CD4-positive, alpha-beta T cell treated with Interleukin-17A for 1 hour (primary cell): ENCODE measurements at places on chromosomes 5 and 9.

GRCh38 chr9:129584136-129584535 is 36.8 kb downstream of the C9orf50 start:
- peak; percentile 83 for DNase-seq

- DNase-seq = no peak
These were observed 76.1 kb upstream of the ASS1 start for GRCh38 chr9:130368631-130369103.

DNA sequence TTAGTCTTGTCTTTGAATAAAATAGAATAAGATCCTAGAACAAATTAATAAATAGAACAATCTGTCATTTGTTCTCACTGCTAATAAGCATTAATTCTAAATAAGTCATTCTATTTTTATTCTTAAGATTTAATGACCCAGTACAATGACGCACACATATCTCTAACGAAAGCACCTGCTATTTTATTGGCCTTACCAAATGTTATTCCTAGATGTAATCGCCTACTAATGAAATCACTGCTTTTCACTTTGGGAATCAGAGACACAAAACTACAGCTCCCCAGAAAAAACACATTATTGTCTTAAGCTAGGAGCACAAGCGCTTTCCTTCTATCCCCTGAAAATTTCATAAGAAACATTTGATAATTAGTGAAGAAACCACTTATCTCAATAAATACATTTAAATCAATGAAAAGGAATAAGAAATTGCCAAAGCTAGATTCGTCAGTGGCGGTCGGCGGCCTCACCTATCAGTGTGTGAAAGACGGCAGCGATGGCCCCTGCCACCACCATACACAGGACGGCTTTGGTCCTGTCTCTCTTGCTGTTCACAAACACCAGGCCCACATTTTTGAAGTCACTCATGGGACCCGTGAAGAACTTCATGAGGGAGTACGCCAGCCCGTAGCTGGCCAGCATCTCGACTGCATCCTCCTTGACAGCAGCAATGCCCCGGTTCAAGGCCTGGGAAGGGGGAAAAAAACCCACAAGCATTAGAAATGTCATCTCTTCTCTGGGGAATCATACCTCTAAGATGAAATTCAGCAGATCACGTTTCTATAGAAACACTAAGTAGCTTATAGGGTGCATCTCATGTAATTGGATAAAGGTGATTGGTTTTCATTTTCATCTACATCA is 102.8 kb downstream of the ANKH start:
- DNase-seq = no peak

- no peak for DNase-seq
These were observed 776 bp upstream of the RANBP17 start for GRCh38 chr5:170860818-170861666.

GRCh38 chr5:96227957-96228356 is 205.1 kb downstream of the PCSK1 start:
- no peak for DNase-seq

DNA sequence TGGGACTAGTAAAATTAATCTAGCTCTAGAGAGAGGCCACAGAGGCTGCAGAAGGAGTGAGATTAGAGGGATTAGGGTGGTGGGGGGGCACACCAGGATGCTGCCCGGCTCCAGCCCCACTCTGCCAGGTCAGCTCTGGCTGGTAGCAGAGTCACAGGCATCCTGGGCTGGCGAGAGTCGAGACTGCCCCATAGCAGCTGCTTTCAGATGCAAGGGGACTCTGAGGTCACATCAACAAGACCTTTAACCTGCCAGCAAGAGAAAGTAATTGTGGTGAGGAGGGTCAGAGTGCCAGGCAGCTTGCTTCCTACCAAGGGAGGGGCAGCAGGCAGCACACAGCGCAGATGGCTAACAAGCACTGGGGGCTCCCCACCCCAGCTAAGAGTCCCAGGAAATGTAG is 7.5 kb downstream of the EPB41L4B start:
- DNase-seq = no peak

- no peak for DNase-seq
These were observed 109.8 kb upstream of the IFNK start for GRCh38 chr9:27414220-27414761.

DNA sequence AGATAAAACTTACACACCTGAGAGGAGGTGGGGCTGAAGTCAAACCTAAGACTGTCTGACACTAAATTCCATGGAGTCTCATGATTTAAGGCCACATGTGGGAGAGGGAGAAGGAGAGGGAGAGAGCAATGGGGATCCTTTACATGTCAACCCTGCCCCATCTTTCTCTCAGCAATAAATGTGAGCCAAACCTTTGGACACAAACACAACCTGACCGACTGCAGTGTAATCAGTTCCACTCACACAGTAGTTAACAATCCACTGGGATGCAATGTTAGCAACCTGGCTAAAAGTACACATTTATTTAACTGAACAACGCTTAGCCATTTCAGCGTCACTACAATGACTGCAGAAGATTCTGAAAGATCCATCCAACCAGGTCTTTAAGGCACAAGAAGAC is 273.0 kb downstream of the GLIS3 start:
- DNase-seq = no peak

GRCh38 chr5:10520706-10521105 is 43.2 kb upstream of the ANKRD33B start:
- DNase-seq = no peak

DNA sequence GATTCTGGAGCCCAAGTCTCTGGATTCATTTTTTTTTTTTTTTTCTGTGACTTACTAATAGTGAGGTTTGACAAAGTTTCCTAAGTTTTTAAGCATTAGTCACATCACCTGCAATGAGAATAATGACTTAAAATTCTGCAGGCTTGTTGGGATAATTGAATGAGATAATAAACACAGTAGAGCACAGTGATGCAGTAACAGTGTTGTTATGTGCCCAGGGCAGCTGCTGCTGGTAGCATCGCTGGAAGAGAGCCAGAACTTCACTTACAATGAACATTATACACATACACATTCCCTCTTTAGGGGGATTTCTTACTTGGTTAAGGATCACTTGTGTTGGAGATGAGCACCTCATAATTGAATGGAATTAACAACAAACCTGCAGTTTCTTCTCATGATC is 78.9 kb downstream of the ALDH7A1 start:
- DNase-seq = no peak

DNA sequence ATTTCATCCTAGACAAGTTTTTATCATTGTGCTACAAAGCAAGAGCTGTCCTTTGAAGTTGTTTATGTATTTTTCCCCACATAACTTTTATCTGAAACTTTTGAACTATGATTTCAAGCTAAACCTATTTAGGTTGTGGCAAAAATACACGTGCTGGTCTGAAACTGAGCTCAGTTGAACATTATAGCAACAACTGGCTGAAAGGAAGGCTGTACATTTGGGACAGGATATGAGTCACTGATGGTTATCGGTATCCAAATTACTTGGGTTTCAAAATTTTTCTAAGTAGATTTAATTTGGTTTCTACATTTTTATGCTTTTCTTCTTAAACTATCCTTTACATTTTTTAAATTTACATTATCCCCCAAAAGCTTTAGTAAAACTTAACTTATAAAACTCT is 627.3 kb upstream of the NUDT12 start:
- DNase-seq = no peak

- DNase-seq = no peak
These were observed 164.5 kb downstream of the COL23A1 start for GRCh38 chr5:178425621-178426068.

DNA sequence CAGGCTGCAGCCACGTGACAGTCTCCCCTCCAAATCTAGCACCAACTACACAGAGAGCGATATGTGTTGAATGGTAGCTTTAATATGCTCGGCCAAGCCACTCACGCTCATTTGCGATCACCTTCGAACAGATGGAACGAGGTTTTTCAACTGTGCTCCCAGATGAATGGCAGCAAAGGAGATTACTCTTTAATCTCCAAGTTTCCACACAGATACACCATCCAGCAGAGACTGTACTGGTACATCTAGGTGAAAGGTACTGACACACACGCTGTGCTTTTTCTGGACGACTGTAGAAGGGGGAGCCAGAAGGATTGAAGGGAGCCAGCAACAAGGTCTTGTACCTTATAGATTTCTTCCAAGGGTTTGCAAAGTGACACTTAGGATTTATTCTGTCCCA is 263.9 kb downstream of the NR3C1 start:
- DNase-seq = no peak

DNA sequence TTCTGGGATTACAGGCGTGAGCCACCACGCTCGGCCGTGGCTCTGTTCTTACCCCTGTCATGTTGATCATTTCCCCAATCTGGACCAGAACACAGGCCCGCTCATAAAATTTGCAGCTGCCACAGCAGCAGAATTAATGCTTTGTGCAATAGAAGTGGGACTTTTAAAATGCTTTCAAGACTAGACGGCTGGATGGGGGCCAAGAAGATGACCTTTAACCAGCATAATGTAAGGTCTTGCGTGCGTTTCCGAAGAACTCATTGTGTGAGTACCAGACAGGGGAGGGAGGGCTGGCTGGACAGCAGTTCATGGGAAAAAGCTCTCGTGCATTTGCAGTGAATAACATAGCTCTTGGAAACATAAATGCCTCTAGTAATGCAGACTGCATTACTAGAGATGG is 3.5 kb upstream of the WDR38 start:
- no peak for DNase-seq

GRCh38 chr5:114192108-114192507 is 169.8 kb upstream of the KCNN2 start:
- DNase-seq = no peak

GRCh38 chr9:129876815-129877214 is 41.6 kb downstream of the USP20 start:
- peak; percentile 37 for DNase-seq

DNA sequence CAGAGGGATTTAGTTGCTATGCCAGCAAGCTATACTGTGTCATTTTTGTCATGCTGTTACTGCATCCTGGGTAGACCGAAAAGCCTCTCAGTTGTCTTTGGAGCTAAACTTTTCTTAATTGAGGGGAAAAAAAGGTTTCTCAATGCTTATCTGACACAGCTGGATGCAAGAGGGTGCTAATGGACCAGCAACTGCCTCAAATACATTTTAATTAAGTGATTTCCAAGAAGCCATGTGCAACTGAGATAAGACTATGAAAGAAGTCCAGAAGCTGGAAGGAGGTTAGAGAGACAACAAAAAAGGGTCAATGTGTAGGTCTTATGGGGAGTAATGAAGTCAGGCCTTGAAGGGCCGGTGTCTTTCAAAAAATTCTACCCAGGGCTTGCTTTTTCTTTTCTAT is 465.7 kb upstream of the DMAC1 start:
- no peak for DNase-seq

DNA sequence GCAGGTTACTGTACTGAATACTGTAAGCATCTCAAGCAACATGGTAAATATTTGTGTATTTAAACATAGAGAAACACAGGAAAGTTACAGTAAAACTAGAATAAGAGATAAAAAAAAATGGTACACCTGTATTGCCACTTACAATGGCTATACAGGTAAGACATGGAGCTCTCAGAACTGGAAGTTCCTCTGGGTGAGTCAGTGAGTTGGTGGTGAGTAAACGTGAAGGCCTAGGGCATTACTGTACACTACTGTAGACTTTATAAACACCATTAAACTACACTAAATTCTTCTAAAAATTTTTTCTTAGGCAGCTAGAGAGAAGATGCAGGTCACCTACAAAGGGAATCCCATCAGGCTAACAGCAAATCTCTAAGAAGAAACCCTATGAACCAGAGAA is 872.9 kb downstream of the TAF11L14 start:
- DNase-seq = no peak

- no peak for DNase-seq
These were observed 183.3 kb downstream of the SEMA5A start for GRCh38 chr5:9362600-9362999.

- no peak for DNase-seq
These were observed 7.8 kb downstream of the LPAR1 start for GRCh38 chr9:111030492-111030891.

GRCh38 chr9:113876151-113876992 is at the start of gene ZNF618:
TSS of gene ZNF618 (plus strand) at chr9:113876309. CDS start at chr9:113876381, 72 bp downstream.
- DNase-seq = no peak

GRCh38 chr5:125281667-125282066 is 535.2 kb upstream of the ZNF608 start:
- DNase-seq = no peak

- DNase-seq = no peak
These were observed 6.3 kb upstream of the CCDC69 start for GRCh38 chr5:151230048-151230680.

GRCh38 chr5:65776441-65777141 is 54.6 kb downstream of the NLN start:
- DNase-seq = no peak

GRCh38 chr5:155104441-155104840 is 90.9 kb downstream of the KIF4B start:
- no peak for DNase-seq

GRCh38 chr9:124437086-124437485 is 13.2 kb upstream of the ADGRD2 start:
- DNase-seq = no peak

GRCh38 chr9:109060191-109060590 is 46.9 kb upstream of the CTNNAL1 start:
- no peak for DNase-seq

DNA sequence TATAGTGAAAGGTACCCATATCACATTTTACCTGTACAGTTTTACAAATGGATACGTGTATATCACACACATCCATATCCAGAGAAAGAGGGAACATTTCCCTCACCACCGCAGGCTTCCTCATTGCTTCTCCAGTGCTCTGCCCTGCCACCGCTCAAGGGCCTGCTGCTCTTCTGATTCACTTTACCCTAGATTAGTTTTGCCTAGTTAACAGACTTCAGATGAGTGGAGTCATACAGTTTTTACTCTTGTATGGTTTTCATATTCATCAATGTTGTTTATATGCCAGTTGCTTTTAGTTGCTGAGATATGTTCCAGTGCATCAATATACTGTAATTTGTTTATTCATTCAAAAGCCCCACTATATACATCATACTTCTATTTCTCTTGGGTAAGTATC is 53.9 kb upstream of the POMT1 start:
- no peak for DNase-seq

DNA sequence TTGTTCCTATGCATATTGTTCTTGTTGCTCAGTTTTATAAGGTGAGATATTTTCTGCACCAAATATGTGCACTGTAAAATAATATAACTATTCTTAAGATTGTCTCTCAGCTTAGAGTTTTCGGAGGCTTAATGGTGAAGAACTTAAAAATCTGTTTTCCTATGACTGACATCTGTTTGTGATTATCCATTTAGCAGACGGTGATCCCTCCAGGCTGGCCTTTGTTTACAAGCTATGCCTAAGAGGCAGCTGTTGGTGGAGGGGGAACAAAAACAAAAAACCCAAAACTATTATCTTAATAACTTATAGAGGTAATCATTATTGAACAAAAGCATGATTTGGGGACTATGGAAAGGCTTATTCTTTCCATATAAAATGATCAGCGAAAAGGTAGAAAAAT is 658 bp downstream of the PDCD1LG2 start:
- no peak for DNase-seq

GRCh38 chr9:110282018-110282738 is 25.9 kb upstream of the TXN start:
- no peak for DNase-seq

GRCh38 chr9:522658-523057 is 308.0 kb downstream of the DOCK8 start:
- DNase-seq = no peak

- peak; percentile 22 for DNase-seq
These were observed 85.2 kb downstream of the ARSB start for GRCh38 chr5:78899922-78900362.

GRCh38 chr9:3457175-3457574 is 68.6 kb downstream of the RFX3 start:
- no peak for DNase-seq

- DNase-seq = no peak
These were observed 20.5 kb upstream of the NDST1 start for GRCh38 chr5:150487199-150488061.
